Fibroblast of mammary gland (primary cell): ENCODE measurements at places on chromosomes 3 and 15.

DNA sequence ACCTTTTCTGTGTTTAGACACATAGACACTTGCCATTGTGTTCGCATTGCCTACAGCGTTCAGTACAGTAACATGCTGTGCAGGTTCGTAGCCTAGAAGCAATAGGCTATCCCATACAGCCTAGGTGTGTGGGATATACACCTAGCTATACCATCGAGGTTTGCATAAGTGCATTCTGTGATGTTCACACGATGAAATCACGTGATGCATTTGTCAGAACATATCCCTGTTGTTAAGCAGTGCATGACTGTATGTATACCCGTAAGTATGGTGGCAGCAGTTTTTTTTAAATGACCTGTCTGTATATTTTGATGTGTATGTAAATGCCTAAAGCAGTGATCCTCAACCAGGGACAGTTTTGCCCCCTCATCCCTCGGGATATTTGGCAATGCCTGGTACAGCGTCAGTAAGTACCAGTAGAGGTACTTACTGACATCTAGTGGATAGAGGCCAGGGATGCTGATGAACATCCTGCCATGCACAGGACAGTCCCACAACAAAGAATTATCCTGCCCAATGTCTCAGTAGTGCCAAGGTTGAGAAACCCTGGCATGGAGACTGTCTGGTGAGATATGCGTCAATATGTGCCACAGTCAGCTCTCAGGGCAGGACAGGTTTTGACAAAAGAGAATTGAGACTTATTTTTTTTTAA lies 129.1 kb downstream of the HCN4 start:
- no peak for DNase-seq

GRCh38 chr3:27713078-27713423 lies 9.1 kb downstream of the EOMES start:
- no peak for DNase-seq

DNA sequence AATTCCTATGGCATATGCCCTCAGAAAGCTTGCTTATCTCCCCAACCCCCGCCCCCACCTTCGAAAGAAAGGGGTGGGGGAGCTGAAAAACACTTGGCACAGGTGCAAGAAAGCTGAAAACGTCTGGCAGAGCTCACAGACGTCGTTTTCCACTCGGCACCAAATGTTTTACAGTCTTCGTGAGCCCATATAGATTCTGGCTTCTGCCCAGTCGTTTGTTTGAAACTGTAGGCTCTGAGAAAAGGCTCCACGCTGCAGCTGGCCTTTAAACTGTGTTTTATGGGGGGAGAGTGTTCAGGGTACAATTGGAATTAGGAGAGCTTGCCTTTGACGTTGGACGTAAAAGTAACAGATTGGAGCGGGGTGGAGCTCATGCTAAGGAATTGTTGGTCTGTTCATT lies 130.3 kb downstream of the MDFIC2 start:
- DNase-seq: no peak

- DNase-seq: peak; percentile 83
These were observed 1.4 kb upstream of the AQP9 start for GRCh38 chr15:58136731-58137130.

DNA sequence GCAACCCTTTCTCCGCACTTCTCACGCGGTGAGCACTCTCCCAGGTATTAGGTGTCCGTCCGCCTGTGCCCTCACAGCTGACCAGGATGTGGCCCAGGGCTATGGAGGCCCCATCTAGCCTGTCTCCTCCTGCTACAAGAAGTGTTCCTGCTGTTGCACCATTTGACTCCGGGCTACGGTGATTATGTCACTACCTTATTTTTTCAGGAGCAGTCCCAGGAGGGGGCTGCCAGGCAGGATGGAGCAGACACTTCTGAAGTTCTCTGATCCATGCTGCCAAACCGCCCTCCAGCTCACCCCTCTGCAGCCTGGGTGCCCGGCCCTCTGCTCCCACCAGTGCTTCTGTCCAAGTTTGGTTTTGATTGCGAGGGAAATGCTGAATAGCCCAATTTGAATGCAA lies 36.9 kb downstream of the ZXDC start:
- no peak for DNase-seq

DNA sequence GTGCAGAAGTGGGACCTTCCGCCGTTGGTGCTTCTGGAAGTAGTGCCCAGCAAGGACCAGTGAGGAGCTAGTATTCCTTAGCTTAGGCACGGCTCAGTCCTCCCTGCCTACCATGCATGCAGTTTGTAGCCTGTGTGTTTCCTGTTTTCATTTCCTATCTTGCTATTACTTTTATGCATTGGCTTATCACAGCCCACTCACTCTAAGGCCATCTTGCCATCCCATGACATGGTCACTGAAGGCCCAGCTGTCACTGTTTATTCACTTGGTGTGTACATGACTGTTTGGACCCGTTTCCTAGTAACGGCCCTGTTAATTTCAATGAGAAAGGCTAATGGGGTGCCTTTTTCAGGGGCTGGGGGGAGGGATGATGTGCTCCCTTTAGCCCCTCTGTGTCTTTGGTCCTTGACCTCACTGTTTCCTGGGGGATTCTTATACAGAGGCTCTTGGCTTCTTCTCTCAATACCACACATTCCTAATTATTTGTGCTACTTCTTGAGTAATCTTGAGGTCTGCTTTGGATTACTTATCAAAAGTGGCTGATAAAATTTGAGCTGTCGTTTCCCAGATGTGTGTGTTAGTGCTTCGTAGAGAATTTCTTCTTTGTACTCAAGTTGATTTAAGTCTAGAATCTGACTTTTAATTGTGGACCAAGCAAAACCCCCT lies 24.5 kb upstream of the TRAK1 start:
- DNase-seq: peak; percentile 70

GRCh38 chr15:42427429-42428223 lies 63.3 kb downstream of the ZNF106 start:
- peak; percentile 93 for DNase-seq

GRCh38 chr3:99753268-99753975 lies 64.2 kb upstream of the CMSS1 start:
- DNase-seq: peak; percentile 88

GRCh38 chr3:120284747-120285507 lies at the start of gene GPR156:
TSS of gene GPR156 (minus strand) at chr3:120285222. CDS start at chr3:120244098, 41,124 bp downstream.
- DNase-seq: no peak

GRCh38 chr15:61661791-61662190 lies 398.5 kb downstream of the VPS13C start:
- peak; percentile 67 for DNase-seq

GRCh38 chr3:126021224-126021623 lies 52.2 kb downstream of the ROPN1B start:
- DNase-seq: no peak

GRCh38 chr15:25693321-25694238 lies 169.5 kb downstream of the ATP10A start:
- DNase-seq: peak; percentile 39

GRCh38 chr3:150303768-150304167 lies 104.3 kb upstream of the TSC22D2 start:
- DNase-seq: peak; percentile 23

- peak; percentile 18 for DNase-seq
These were observed 756 bp upstream of the RASGRF1 start for GRCh38 chr15:79091204-79091867.

DNA sequence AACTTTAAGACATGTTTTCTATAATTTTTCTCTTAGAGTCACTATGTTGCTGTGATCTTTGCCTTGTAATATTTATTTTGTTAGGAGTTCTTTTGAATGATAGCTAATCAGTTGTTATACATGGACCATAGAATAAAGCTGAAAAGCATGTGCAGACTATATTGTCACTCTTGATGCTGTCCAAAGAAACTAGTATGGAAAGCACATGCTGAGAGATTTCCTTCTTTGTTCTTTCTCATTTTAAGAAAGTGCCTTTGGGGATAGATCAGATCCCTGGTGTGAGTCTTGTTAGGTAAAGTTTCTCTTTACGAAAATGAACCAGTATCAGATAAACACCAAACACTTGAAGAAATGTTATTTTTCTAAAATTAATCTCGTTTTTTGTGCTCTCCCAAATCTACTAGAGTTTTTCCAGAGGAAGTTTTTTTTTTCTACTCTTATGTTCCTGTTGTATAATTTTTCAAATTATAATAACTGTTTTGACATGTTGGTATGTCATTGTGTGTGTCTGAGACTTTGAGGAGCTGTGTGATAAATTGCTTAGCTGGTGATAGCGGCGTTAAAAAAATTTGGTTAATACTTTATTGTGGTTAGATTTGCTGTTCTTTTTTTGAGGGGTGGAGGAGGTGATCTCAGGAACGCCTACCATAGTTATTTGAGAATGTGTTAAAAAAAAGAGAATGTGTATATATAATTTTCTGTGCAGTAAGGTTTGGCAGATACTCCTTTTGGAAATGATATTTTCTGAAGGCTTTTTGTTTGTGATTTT lies 2.2 kb downstream of the PIAS1 start:
- no peak for DNase-seq

- DNase-seq: peak; percentile 4
These were observed 831 bp downstream of the IFT57 start for GRCh38 chr3:108221393-108221792.

DNA sequence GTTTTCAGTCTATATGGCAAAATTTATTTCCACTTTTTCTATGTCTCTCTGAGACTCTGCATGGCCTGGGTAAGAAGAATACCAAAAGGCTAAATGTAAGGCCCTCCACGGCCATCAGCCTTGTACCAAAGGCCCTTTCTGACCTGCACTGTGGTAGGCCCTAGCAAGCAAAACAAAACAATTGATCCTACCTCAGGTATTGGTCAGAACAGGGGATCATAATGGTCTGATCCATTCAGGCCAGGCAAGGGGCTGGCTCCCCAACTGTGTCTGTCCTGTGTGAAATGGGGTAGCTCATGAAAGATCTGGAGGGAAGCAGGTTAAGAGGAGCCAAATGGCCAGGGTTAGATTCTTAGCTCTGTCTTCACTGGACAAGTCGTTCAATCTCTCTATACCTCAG lies 181.3 kb downstream of the SSR3 start:
- no peak for DNase-seq

GRCh38 chr15:56942118-56942517 lies 23.7 kb downstream of the TCF12 start:
- DNase-seq: no peak

DNA sequence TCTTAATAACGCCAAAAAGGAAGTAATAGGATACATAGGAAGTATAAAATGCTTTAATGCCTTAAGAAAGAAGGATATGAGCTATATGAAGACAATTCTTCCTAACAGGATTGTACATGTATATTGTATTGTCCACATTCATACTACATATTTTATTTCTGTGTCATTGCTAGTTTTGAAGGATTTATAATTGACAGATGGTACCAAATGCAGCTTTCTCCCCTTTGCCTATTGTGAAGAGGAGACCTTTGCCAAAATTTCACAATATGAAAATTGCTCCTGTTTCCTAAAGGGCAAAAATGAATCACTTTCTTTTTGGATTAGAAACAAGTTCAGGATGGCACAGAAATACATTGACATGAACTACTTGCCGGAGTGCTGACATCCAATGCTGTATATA lies 34.8 kb upstream of the EOMES start:
- peak; percentile 10 for DNase-seq

GRCh38 chr3:128360705-128361271 lies 105.9 kb downstream of the DNAJB8 start:
- no peak for DNase-seq

DNA sequence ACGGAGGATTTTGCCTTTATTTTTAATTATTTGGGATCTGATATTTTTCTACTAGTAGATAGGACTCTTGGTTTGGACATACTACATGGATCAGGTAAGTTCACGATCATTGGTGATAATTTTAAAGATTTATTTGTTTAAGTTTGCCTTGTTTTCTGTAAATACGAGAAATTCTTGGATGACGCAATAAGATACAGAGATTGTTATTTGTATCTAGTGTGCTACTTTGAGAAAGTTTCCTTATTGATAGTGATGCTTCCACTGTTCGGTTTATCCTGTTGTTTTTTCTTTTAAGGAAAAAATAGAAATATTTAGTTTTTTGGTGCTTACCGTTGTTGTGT lies 577 bp downstream of the CHD2 start:
- no peak for DNase-seq
